ENCODE measurements at places on chromosomes 1 and 21.

DNA sequence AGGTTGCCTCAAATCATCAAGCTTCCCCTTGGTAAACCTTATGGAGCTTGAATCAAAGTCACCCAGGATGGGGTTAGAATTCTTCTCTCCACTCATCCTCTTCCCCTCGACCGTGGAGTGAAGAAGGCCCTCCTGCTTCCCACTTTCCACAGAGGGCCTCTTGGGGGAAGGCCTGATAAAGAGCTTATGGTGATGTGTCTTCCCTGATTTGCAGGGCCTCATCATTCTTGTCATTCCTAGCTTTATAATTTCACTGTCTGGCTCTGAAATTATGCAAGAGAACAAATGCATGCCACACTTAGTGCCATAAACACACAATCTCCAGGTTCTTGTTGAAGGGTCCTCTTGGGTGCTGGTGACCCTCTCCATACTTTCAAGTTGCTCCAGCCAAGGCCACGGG is 101.2 kb downstream of the HMGB4 start:
- DNase-seq: no peak

DNA sequence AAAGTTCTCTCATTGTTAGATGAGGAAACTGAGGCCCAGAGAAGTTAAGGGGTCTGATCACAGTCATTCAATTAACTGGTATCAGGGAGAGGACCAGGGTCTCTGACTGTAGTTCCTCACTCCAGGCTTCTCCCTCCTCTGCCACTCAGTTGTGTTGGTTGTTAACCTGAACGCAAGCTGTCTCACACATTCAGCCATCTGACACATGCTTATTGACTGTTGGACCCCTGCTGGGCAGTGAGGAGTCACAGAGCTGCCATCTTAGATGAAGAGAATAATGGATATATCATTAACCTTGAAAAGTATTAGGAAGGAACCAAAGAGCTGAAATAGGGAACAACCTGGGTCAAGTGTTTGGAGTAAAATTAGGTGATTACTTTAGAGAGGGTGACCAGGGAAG is 194.8 kb downstream of the ZZZ3 start:
- no peak for DNase-seq

DNA sequence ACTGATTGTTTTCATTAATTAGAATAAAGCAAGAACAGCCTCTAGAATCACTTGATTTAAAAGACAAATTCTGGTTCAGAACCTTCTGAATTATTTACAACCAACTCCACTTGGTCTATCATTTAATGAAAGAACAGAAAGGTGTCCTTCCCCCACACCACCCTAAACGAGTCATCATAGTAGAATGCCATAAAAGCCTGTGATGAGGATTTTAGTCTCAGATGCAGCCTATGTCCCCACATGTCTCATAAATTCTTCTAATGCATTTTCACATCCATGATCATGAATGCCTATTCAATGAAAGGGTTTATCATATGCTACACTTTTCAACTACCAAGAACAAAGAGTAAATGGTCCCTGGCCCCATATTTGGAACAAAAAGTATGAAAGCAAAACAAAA is 508.1 kb downstream of the DPYD start:
- DNase-seq: no peak

DNA sequence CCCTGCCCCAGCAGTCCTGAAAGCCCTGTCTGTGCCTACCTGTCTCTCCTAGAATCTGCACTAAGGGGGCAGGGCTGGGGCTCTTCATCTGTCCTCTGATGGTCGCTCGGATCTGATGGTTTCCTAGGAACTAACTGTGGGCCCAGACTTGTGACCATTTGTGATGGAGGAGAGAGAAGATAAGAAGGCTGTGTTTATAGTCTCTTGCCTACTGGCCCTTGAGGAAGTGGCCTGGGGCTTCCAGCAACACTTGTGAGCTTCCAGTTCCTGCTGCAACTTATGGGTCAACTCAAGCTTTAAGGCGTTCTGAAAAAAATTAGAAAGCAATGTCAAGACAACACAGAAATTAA is 53.2 kb upstream of the SYNC start:
- no peak for DNase-seq

DNA sequence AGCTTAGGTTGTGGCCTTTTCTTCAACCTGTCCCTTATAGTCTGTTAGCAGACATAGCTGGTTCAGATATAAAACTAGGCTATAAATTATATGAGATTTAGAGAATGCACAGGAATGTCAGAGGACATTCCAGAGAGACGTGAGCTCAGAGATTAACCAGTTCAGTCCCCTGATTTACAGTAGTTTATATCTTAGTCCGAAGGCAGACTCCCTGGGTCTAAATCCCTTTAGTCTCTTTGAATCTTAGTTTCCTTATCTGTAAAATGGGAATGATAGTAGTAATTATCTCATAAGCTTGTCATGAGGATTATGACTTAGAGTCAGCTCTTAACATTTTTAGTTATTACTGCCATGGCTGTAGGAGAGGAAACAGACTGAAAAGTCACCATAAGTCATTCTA is 45.5 kb upstream of the PLXNA2 start:
- no peak for DNase-seq

GRCh38 chr1:59007429-59007819 is 223.6 kb upstream of the JUN start:
- DNase-seq: no peak

GRCh38 chr1:119895102-119895501 is 1.2 kb downstream of the ADAM30 start:
- no peak for DNase-seq

DNA sequence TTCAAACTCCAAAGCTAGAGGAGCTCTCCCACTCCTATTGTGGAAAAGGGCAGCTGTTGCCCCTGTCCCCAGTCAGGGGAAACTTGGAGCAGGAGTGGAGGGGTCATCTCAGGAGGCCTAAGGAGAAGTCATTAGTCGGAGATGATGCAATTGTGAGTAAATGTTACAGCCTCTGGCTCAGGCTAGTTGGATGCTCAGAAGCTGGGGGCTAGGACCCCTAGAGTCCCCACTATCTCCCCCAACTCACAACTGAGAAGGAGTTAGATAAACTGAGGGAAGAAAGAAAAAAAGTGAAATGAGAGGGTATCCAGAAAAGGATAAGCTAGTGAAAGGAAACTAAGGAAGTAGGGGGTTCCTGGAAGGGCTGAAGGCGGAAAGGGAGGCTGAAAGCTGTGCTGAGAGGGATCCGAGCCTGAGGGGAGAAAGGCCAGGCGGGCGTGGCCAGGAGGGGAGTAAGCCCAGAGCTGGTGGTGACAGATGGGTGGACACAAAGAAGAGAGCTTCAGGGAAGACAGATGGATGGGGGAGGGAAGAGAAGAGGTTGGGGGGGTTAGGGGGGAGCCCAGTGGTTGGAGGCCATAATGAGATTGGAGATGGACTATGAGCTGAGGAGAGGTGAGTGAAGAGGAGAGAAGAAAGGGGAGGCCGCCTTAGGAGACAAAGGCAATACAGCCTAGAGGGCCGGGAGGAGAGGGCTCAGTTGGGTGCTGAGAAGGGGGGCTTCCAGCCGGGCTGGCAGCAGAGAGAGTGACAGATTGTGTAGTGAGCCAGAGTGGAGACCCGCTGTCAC is 4.5 kb upstream of the NHLH1 start:
- DNase-seq: no peak

DNA sequence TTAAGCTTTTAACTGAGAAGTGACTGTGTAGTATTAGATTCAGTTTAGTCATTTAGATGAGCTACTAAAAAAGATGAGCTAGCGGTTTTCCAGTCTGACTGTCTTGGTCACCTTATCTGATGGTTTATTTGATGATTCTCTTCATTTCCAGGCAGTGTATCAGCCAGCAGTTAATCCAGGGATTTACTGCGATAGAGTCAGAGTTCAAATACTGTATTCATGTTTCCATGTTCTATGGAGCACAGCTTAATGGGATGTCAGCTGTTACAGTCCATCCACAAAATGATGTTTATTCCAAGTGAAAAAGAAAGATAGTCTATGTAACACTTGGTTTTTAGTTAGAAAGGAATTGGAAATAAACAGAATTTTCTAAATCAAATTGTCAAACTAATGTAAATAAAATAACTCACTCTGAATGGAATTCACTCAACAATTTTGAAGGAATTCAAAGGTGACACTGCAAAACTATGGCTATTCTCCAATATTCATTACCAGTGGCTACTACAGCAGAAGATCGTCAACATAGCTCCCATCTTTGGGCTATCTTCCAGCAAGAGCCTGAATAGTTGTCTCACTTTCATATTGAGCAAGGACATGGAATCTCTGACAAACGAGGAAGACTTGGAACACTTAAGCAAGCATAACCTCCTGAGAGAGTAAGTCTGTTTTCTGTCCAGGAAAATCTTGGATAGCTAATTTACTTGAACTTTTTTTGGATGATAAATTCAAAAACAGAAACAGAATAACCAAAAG is 54.6 kb upstream of the DPT start:
- DNase-seq: no peak

DNA sequence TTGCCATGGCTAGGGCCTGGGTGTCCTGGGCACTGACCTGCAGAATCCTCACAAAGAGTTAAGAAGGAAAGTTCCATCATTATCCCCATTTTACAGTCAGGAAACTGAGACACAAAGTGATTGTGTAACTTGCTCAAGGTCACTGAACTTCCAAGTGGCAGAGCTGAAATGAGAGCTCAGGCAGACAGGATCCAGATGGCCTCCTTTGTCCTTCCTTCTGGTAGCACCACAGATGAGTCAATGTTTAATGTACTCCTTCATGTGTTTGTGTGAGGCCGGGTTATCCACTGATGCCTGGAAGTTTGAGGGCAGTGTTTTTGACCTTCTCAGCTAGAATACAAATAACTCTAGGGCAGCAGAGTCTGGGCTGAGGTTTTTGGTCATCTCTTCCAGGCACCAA is 207.0 kb downstream of the TNR start:
- no peak for DNase-seq

DNA sequence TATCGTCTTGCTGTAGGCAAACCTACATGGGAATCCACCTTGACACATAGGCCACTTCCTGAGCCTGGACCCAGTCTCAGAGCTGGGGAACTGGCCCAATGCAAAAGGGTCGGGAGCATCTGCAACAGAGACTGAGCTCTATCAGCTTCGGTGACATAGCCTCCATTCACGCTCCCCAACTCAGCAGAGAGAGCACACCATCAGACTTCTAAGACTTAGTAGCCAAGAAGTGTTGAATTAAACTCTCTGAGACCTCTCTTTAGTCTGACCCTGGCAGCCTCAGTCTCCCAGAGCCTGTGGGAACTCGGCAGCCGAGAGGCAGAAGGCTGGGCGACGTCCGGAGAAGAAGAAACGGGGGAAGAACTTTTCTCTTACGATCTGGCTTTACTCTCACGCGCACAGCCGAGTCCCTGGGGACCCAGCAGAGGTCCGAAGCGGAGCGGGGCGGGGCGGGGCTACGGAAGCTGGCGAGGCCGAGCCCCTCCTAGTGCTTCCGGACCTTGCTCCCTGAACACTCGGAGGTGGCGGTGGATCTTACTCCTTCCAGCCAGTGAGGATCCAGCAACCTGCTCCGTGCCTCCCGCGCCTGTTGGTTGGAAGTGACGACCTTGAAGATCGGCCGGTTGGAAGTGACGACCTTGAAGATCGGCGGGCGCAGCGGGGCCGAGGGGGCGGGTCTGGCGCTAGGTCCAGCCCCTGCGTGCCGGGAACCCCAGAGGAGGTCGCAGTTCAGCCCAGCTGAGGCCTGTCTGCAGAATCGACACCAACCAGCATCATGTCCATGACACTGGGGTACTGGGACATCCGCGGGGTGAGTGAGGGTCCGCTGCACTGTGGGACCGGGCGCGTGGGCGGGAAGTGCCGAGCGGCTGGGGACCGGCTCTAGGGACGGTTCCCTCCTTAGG is at the start of gene GSTM4:
Gene GSTM4, plus strand, starts transcription at position 485 of the 905 bp plus-strand sequence. Its CDS starts 291 bp downstream, at position 776.
- DNase-seq: peak; percentile 58

DNA sequence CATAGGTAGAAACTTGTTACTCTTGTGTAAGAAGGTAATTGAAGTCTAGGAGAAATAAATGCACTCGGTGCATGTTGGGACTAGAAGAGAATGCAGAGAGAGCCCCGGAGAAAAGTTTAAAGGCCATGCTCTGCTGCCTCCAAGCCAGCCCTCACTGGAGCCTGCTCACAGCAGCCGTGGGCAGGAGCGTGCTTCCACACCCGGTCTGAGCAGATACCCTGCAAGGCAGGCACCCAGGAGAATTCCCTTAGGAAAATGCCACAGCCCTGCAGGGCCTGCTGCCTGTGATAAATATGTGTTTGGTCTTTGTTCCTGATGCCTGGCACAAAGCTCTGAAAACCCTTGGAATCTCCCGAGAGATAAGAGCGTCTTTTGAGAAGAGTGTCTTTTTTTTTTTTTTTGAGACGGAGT is 22.8 kb downstream of the C2CD2 start:
- no peak for DNase-seq

DNA sequence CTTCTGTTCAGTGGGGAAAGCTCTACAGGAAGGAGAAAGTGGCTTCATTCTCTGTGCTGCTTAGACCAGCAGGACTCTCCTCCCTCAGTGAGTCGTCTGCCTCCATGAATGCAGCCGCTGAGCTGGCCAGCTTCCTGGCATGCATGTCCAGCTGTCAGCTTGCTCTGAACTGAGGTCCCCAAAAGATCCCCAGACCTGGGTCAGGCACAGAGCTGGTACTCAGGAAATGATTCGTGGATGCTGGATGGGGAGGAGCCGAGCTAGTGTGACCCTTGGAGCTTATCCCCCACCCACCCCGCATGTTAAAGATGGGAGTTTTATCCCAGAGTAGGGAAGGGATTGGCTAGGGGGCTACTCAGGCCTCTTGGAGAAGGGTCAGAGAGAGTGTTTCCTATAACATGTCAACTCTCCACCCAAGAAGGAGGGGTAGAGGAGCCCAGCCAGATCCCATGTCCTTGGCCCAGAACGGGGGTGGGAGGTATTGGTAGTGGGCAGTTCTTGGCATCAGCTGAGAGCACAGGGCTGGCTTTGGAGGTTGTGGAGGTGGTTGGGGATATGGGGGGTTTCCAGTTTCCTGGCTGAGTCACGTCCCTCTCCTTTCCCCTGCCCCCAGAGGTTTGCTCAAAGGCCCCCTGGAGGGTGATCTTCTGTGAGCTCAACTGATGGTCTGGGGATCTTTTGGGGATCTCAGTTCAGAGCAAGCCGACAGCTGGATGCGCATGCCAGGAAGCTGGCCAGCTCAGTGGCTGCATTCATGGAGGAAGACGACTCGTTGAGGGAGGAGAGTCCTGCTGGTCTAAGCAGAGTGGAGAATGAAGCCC is 110.1 kb downstream of the FOXD2 start:
- DNase-seq: no peak

DNA sequence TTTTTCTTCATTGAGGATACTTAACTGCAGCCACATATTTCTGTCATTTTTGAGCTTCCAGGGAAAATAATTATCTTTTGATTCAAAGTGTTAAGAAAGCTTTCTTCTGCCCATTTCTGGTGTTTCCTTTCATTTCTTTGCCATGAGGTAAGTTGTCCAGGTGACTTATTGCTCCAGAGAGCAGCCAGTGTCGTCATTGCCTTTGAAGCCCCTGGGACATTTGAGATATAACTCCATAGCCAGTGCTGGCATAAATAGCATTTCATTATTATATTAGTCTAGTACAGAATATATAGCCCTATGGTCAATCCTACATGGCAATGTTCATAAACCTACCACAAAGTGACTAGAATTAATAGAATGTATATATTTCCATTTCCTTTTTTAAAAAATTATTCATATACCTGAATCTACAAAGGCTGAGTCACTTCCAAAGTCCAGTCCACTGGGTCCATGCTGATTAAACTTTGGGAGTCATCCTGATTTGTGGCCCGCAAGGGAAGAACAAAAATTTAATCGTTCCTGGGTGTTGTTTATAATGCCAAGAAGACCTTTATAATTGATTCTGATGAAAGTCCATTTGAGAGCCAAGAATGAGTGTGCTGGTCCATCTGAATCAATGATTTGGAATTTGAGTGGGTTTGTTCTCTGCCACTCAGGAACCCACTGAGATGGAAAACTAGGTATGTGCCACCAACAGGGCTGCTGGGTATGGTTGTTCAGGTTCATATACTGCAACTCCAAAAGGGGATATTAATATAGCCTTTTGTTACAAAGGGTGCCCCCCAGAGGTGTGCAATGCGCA is 221.8 kb upstream of the PLXNA2 start:
- no peak for DNase-seq

GRCh38 chr1:116289193-116289592 is 83.9 kb upstream of the ATP1A1 start:
- no peak for DNase-seq

All from AML-193 (cell line).